ENCODE measurements at places on chromosomes 7 and 10.

DNA sequence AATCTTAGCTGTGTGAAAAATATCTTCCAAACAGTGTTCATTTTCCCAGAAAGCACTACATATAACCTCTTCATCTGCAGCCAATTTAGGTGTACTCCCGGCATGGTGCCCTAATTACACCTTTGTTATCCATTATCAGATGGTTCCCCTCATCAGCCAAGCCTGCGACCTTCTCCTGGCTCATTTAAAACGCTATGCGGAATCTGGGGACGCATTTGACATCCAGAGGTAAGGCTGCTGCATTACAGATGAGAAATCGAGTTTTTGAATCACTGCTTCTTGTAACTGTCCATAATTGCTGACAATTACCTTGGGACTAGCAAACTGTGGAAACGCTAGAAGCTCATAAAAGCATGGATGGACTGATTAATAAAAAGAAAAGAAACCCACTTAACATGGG lies 109.5 kb downstream of the PARP12 start:
- DNase-seq = no peak

DNA sequence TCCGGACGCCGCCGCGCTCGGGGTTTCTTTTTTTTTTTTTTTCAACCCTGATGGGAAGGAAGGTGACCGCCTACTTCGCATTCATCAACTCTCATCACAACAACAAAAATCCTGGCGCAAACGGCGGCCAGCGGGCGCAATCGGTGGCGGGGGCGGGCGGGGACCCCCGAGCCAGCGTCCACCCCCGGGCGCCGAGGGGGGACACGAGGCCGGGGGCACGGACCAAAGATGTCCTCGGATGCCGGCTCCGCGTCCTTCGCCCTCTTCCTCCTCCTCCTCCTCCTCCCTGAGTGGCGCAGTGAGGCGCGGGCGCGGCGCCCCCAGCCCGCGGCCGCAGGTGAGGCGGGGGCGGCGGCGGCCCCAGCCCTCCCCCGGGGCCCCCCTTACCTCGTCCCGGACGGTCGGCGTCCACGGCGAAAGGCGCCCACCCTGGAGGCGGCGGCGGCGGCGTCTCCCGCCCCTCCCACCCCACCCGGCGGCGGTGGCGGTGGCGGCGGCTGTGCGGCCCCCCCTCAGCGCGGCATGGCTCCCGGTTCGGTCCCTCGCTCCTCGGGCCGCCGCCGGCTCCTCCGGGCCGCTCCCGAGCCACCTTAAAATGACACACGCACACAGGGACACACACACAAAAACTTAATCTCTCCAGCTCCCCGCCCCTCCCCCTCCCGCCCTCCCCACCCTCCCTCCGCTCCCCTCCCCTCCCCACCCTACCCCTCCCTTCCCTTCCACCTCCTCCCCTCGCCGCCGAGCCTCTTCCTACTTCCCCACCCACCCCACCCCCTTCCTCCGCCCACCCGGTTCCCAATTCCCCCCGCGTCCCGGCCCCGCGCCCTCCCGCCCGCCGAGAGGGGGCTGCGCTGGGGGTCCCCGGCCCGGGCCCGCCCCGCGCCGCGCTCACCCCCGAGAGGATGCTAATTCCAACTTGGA lies at the start of gene CTBP2:
Gene CTBP2 (minus strand): TSS at position 632 of the 924 bp plus-strand sequence.
- DNase-seq = peak; percentile 90

DNA sequence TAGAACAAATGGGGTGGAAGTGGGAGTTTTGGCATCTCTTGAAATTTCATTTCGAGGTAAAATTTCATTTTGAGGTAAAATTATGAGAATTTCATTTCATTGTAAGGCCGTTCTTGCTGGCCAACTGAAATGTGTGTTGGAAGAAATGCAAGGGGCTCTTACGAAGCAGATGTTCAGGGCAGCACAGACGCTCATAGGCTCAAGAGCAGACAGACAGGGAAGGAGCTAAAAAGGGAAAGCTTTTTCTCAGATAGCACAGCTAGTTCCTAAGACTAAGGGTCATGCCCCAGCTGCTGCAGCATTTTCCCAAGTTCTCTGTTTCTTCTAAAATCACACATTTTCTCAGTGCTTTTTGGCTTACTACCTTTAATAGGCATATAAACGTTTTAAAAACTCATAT lies 65.1 kb upstream of the SFMBT2 start:
- peak; percentile 50 for DNase-seq

GRCh38 chr10:67735430-67735829 lies 39.4 kb upstream of the CTNNA3 start:
- no peak for DNase-seq

DNA sequence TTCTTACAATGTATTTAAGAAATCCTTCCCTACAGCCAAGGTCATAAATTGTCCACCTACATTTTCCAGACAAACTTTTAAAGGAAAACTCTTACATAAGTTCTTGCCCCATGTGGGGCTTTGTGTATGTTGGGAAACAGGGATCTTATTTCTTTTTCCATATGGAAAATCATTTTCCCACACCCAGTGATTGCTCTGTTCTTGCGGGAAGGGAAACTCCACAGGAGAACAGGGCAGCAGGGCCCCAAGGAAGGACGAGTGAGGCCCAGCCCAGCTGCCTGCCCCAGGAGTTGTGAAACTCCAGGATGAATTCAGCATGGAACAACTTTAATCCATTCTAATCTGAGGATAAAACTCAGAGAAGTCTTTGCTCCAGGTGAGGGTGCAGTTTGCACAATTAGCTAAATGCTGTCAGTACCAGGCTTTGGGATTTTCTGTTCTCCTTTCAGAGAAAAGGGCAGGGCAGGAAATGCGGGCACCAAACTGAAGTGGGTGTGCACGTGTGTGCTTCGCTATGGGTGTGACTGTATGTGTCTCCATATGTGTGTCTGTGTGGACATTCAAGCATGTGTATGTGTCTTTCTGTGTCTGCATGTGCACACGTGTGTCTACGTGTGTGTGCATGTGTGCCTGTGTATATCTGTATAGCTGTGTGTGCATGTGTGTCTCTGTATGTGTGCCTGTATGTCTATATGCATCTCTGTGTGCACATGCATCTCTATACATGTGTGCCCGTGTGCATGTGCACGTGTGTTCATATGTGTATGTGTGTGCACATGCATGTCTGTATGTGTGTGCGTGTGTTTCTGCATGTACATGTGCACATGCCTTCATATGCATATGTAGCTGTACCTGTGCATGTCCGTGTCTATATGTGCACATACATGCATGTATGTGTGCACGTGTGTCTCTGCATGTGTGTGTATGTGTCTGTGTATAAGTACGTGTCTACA lies 102.0 kb upstream of the FAM20C start:
- DNase-seq = peak; percentile 73

DNA sequence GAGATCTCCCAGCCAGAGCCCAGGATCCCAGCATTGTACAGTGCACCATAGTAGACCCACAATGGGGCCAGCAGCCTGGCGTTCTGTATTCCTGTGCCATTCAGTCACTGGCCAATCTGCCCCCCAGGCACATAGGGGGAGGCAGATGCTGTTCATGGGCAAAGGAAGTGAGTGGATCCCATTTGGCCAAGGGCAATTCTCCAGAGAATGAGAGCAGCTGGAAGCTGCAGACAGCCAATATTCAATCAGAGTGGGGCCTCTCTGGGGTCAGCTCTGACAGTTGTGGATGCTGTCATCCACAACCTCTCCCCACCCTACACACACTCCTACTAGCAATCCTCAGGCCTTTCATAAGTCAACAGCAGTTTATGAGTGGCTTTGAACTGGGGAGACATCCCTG lies 17.5 kb downstream of the STEAP1B start:
- no peak for DNase-seq

DNA sequence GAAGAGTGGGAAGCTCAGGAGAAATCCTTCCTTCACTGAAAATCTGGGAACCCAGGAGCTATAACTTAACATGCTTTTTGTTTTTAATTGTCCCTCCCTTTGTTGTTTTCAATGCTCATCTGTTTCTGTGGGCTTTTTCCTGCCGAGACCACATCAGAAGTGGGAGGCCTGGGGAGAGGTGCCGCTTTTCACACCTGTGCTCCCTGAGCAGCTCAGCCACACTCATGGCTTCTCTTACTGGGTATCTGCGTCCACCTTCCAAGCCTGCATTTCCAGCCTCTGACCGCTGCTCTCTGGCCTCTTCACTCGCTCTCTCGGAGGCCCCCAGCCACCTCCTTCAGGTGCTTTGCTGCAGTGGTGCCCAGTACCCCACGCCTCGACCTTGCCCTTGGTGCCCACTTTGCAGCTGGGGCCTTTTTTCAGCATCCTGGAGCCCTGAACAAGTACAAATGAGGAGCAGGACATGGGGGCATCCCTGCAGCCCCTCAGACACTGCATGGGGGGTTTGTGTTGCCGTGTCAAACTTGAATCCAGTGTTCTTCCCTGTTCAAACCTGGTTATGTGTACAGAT lies 9.9 kb downstream of the C7orf57 start:
- no peak for DNase-seq

GRCh38 chr7:136278057-136278456 lies 300.9 kb upstream of the MTPN start:
- DNase-seq = no peak

- no peak for DNase-seq
Measured at GRCh38 chr10:124705381-124705740, 38.8 kb downstream of the FAM53B start.

DNA sequence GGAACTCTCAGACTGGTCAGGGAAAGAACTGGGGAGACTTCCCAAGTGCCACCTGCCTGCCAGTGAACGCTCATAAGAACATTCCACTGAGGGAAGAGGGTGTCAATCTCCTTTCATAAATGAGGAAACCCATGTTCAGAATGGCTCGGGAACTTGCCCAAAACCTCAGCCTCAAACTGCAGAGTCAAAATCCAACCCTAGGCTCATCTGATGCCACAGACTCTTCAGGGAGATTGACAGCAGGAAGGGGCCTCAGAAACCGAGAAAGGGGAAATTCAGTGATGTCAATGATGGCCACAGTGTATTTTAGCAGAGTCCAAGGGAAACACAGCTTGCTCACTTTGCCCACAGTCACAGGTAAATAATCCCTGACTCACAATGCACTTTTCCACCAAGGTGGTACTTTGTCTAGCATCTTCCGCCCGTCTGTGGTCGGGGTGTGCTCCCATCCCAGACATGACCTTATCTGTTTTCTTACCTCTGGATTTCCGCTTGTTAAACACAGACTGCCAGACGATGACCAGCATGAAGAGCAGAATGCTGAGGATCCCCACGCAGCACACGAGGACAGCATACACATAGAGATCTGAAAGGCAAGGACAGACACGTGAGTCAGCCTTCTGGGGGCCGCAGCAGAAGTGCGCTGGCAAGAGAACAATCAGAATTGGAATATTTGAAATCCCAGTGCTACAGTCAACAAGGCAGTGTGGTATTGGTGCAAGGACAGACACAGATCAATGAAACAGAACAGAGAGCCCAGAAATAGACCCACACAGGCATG lies 38.4 kb downstream of the VSTM4 start:
- no peak for DNase-seq

DNA sequence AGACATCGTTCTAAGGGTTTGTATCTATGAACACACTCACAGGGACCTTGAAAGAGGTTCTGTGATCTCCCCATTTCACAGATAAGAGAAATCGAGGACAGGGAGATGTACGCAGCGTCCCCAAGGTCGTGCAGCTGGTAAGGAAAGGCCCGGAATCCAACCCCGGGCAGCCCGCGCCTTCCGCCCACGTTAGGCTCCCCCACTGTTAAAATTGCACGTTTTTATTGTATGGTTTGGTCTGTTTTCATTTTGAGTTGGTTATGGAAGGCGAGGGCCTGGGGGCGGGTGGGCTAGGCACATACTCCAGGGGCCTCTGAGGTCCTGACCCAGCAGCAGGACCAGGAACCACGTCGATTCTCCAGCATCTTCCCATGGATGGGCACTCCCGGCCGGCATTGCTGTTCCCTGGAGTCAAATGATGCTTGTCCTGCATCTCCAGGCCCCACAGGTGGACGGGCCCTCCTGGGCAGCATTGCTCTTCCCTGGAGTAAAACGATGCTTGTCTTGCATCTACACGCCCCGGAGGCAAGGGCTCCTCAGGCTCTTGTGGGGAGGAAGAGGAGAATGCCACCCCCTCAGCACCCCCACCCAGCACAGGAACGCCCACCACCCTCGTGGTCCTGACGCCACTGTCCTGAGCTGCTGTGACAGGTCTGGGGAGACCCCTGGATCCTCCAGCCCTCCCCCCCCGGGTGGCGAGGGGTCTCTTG lies 65.9 kb downstream of the PDGFA start:
- no peak for DNase-seq

DNA sequence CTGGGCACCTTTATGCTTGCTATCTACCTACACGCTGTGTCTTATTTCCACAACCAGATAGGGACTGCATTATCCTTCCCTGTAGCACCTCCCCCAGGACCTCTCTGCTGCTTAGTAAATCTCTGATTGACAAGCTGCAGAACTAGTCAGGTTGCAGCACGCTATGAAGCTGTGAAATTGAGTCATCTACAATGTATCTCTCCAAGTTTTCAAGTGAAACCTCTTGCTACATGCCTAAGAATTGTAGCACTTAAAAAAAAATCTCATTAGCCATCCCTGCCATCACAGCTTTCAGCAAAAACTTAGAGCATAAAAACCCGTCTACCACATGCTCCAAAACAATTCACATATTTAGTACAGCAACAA lies 69.7 kb upstream of the FGFR2 start:
- DNase-seq = no peak

Data from tongue (tissue), 3 donors.